EL (cell line): ENCODE measurements at places on chromosomes 6 and 20.

GRCh38 chr6:107082045-107082444 lies 33.3 kb downstream of the BEND3 start:
- DNase-seq: peak; percentile 18

DNA sequence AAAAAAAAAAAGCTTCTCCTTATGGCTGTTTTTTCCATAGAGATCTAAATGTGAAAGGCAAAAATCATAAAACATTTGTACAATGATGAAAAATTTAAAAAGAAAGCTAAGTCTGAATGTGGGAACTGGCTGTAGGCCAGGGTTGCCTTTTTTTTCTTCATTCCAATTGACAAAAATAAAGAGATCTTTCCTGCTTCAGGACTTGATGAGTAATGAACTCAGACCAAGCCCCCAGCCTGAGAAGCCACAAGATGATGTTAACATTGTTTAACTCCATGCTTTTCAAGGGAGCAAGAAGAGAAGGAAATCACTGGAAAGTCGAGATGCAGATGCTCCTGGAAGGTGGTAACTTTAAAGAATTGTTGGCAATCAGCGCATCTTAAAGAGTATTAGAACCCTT lies 41.4 kb downstream of the TRMT6 start:
- no peak for DNase-seq

- DNase-seq: peak; percentile 60
Observed at GRCh38 chr6:161091972-161092701, 100.6 kb downstream of the MAP3K4 start.

DNA sequence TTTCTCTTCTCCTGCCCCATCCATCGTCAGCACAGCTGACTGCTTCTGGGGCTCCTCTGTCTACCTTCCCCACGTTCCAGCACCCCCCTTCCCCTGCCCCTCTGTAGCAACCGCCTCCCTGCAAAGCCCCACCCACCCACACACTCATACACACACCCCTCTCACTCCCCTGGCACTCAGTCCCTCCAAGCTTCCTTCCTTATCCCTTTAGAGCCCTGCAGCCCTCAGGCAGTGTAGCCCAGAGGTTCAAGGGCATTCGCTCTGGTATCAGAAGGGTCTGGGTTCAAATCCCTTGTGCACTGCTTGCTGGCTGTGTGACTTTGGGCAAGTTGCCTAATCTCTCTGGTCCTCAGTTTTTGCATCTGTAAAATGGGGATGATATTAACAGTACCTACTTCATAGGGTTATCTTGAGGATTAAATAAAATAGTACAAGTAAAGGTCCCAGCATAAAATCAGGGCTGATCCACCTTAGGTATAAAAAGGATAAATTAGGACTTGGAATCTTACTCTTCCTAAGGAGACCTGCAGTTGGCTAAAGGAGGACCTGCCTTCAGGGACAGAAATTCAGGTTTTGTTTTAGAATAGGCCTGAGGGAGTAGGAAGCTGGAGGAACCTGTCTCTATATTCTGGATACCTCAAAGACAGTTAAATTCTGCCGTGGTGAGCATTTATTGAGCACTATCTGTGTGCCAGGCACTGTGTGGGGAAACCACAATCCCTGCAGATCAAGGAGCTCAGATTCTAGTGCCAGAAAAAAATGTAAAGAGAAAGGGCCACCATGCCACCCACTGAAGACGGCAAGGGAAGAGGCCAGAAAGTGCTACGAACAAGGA lies 94.1 kb downstream of the SNX5 start:
- no peak for DNase-seq

DNA sequence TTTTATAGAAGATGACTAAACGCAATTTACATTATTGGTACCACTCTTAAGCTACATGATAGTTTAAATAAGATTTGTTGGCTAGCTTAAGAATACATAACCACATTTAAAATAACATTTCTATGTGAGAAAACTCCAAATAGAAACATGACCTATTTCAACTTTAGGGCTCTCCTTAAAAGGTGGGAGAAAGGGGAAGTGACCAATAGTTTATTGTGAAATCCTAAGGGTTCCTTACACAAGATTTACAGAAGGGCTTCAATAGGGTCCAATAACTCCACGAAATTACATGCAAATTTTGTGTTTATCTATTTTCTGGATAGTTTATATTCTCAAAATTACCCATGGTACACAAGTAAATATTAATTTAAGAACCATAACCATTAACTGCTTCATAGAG lies 91.6 kb upstream of the DST start:
- no peak for DNase-seq

DNA sequence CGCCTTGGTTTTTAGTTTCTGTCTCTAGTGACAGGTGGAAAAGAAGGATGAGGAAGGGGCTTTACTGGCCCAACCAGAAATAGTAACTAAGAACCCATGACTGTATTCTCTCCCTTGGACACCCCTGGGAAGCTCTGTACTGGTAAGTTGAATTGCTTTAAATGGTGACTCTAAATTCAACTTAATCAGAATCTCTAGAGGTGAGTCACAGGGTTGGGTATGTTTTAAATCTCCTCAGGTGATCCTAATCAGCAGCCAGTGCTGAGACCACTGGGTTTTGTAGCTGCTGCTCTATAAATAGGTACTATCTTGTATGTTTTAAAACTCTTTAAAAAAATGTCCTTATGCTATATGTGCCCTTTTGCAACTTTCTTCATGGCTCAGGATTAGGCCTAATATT lies 314.0 kb upstream of the ECI2 start:
- no peak for DNase-seq

DNA sequence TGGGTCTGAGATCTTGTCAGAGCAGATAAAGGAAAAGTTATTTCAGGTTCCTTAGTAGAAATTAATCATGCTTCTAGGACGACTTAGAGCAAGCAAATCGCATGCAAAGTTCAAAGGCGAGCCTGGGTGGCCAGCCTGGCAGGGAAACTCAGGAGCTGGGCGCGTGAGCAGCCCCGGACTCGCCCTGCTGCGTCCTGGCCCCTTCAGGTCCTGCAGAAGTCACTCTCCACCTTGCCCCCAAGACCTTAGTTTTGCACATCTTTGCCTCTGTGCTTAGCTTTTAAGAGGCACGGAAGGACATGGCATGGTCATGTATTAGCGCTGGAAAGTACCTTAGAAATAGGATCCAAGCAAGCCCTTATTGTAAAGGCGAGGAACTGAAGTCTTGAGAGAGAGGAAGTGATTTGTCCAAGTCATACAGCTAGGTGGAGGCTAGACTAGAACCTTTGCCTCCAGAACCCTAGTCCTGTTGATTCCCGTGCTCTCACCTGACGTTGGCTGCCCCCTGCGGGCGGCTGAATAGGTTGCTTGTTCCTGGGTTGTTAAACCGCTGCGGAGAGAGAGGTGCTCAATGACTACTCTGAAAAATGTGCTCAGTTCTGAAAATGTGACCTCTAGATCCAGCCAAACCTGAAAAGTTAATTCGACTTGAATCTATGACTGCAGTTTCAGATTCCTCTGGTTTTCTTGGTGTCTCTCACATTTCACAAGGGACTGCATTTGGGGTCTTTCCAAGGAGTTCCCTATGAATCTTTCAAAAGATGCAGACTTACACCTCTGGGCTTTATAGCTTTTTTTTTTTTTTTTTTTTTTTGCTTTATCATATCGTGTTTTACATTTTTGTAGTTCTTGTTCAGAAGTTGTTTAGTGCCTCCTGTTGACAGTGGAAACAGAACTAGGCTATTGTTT lies 2.7 kb downstream of the MYB start:
- DNase-seq: peak; percentile 53

DNA sequence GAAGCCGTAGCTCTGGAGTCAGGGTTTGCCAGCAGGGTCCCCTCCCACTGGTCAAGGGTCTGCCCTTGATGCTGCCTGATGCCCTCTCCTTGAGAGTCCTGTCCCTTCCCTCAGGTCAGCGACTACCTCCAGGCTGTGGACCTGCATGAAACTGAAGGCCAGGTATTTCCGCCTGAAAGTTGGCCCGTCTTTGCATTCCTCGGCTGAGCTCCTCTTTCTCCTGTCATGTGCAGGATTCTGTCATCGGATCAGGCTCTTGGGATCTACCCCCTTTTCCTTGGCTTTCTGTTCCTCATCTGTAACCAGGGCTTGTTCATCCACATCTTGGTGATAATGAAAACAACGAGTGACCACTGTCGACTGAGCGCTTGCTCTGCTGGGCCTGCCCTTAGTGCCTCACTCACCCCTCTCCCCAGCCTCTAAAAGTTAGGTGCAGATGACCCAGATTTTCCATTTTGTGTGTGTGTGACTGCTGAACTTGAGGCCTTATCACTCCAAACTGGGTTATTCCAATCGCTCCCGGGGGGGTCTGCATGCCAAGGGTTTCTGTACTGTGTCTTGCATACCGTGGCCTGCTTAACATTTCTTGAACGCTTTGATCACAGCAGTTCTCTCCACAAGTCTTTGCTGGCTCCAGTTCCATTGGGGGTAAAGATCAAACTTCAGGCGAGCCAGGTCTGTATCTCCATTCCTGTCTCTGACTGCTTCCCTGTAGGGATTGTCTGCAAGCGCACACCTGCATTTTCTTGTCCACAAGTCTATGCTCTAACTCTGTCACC lies 81.6 kb downstream of the DTD1 start:
- no peak for DNase-seq

- peak; percentile 31 for DNase-seq
Observed at GRCh38 chr20:16615199-16615598, 42.0 kb upstream of the KIF16B start.
